ENCODE measurements at places on chromosomes 1 and 21. TPM values are rescaled to one million over a fixed set of nuclear protein-coding genes. Genes with fewer than 3 reads are reported as not detected.
A peak's percentile ranks its signal among the peaks of the same experiment; 100 is the strongest.

DNA sequence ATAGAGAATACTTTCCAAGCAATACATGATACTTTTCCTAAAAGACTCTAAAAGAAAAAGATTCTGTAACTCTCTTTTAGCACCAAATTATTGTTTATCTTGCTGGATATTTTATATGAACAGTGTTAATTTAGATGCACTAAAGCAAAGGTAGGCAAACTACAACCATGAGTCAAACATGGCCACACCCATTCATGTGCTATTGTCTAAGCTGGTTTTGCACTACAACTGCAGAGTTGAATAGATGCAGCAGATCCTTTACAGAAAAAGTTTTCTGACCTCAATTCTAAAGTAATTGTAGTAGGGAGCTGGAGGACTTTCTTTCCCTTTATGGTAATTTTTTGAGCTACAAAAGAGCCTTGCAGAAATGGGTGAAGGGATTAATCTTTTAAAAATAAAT is 19.4 kb downstream of the BLZF1 start:
- no peak for DNase-seq

Gene CD1B
- polyA plus RNA-seq = 0.61 TPM

DNA sequence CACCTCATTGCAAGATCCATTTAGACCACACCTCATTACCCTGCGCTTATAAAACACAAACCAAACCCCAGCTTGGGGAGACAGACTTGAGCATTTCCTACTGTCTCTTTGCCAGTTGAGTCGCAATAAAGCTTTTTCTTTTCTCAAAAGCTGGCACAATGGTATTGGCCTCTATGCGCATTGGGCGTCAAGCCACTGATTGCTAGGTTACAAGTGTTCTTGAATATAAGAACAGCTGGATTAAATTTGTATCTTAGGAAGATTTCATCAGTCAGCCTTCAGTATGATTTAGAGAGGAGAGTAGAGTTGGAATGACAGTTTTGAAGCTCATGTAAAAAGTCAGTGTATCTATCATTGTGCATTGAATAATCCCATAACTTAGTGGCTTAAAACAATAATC is 84.9 kb upstream of the RAB4A start:
- DNase-seq = no peak

GRCh38 chr1:26368006-26368405 is 4.5 kb downstream of the ZNF683 start:
- no peak for DNase-seq

GRCh38 chr1:155177192-155177917 is 3.7 kb downstream of the TRIM46 start:
- DNase-seq = no peak

Gene TMEM53
- polyA plus RNA-seq = 13.0 TPM

Gene SLC5A9
- polyA plus RNA-seq = 11.5 TPM

Gene FNBP1L
- 124 TPM for polyA plus RNA-seq

DNA sequence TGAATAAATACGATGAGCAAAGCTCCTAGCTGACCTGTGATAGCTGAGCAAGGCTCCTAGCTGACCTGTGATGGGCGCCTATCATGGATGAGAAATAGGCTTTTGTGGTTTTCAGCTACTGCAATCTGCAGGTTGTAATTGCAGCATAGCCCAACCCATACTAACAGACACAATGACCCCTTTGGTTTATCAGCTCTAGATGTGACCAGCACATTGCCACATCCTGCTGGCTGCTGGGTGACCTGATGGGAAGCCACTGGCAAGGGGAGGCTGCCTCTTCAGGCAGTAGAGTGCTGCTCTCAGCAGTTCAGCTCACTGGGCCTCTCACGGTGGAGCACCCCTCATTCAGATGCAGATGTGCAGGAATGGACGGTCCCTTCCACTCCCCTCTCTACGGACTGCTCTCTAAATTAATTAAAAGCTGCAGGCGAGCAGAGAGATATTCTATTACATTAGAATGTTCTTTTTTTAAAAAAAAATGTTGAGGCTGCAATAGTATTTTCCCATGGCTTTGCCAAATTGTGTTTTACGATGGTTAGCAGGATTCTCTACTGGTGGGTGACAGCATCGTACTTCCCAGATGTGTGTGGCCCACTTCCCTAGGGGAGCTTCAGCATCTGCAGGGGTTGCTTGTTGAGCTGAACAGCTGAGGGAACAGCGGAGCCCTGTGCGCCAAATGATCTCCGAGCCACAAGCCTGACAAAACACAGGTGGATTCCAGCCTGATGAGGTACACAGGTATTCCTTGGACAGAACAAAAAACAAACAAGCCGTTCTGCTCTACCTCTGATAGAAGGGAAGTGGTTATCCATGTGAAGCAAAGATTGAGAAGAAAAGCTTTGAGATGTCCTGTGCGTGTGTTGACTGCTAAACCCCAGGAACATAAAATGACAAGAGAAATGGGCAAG is 65.0 kb downstream of the SYT6 start:
- no peak for DNase-seq

DNA sequence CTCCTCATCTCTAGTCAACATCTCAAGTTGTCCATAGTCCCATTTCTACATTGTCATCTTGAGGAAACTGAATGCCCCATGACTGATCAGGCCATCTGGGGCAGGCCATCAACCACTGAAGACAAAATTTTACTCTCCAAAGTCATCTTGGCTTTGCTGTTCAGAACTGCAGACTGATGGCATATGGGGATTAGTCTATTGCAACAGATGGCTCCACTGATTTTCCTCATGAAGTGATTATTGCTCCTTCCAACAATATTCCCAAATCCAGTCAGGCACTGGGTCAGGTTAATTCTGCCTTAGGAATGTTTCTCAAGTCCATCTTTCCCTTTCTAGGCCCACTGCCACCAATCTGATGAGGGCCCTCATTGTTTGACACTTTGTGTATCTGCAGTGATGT is 101.7 kb downstream of the ESRRG start:
- DNase-seq = no peak

- DNase-seq = peak; percentile 68
Observed at GRCh38 chr21:15729674-15730483, at the start of gene USP25. Gene USP25 (plus strand): TSS chr21:15729982. CDS start chr21:15730394, 412 bp downstream.

GRCh38 chr1:201241736-201242135 is 41.6 kb upstream of the PKP1 start:
- DNase-seq = no peak

Gene CATSPER4
- not detected for polyA plus RNA-seq

DNA sequence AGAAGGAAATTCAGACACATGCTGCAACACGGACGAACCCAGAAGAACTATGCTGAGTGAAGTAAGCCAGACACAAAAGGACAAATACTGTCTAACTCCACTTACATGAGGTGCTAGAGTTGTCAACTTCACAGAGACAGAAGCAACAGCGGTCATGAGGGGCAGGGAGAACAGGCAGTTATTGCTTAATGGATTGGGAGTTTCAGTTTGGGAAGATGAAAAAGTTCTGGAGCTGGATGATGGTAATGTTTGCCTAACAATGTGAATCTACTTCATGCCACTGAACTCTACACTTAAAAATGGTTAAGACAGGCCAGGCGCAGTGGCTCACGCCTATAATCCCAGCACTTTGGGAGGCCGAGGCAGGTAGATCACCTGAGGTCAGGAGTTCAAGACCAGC is 12.1 kb downstream of the PARP1 start:
- DNase-seq = no peak

DNA sequence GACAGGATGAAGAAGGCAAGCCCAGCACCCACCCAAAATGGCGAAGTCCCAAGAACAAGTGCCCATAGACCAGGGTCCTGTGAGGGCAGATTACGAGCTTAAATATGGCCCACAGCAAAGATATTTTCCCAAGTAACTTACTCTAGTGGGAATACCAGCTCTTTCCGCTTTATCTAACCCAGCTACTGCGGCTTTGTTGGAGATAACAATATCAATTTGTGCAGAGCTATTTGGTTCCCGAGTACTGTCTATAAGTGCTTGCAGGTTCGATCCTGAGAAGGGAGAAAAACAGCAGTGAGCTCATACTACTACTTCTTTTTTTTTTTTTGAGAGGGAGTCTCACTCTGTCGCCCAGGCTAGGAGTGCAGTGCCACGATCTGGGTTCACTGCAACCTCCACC is 14.3 kb upstream of the DNAJC28 start:
- no peak for DNase-seq

GRCh38 chr1:25924454-25924853 is 18.2 kb upstream of the STMN1 start:
- no peak for DNase-seq

Gene DENND2D
- polyA plus RNA-seq = 15.1 TPM

Gene ITLN1
- 1.8 TPM for polyA plus RNA-seq

GRCh38 chr1:167330601-167331293 is 110.1 kb downstream of the POU2F1 start:
- DNase-seq = no peak

DNA sequence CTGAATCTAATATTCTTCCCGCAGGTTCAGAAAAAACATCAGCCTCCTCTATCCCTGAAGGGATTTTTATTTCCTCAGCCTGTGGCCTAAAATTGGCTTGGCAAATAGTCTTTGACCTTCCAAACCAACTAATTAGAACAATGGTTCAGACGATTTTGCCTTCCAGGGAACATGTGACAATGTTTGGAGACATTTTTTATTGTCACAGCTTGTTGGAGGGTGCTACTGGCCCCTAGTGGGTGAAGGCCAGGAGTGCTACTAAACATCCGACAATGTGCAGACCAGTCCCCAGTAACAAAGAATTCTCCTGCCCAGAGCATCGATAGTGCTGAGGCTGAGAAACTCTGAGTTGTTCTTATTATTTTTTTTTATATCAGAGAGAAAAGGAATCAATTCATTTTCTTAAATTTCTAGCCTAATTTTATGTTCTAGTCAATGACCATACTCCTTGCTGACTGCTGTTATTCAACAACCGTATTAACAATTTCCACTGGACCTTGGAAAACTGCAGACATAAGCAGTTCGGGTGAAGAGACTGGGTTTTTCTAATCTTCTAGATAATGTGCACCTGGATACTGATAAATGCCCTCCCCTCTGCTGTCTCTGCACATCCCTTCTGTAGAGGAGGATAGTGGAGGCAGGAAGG is 280.7 kb downstream of the LMX1A start:
- DNase-seq = no peak

Gene NUDC
- 86.4 TPM for polyA plus RNA-seq

Gene TAS1R1
- polyA plus RNA-seq = 0.13 TPM

DNA sequence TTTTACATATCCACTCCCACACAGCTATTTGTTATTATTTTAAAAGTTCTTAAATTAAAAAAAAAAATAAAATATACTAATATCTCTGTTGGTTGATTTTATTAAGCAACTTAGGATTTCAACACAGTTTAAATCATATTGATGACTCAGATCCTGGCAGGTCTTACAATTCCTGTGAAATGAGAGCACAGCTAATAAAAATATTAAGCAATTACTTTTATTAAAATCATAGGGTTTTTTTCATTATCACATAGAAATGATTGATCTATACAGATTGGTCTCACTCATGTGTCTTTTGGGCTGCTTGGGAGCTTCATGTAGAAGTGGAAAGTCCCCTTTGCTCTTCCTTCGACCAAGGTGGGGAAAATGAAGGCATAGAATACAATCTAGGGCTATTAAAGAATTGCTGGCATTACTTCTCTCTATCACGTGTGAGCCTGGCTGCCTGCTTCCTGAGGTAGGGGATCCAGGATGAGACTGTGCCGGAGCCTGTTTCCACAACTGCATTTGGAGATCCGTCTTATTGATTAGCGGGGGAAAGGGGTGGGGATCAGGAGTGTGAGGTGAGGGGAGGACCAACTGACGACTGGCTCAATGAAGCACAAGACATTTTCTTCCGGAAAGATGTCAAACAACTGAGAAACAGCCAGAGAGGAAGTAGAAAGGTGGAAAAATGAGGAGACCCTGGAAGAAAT is 858.0 kb downstream of the USP25 start:
- no peak for DNase-seq

GRCh38 chr1:87000460-87000859 is 86.0 kb downstream of the HS2ST1 start:
- no peak for DNase-seq

- no peak for DNase-seq
Observed at GRCh38 chr1:172486805-172487454, 43.1 kb upstream of the PIGC start.

- DNase-seq = no peak
Observed at GRCh38 chr1:2555634-2556276, 416 bp upstream of the TNFRSF14 start.

Gene SPATC1L
- 12.8 TPM for polyA plus RNA-seq

Gene MTARC1
- 22.7 TPM for polyA plus RNA-seq

Gene MATN1
- polyA plus RNA-seq = 0.21 TPM

Gene LCE1A
- not detected for polyA plus RNA-seq

- no peak for DNase-seq
Observed at GRCh38 chr1:232522189-232522588, 107.7 kb downstream of the SIPA1L2 start.

- no peak for DNase-seq
Observed at GRCh38 chr1:240029418-240029817, 62.3 kb upstream of the FMN2 start.

Gene SCNM1
- polyA plus RNA-seq = 37.5 TPM

Gene UBL4B
- not detected for polyA plus RNA-seq

Gene LAD1
- 27.7 TPM for polyA plus RNA-seq

Gene TAF13
- polyA plus RNA-seq = 51.2 TPM

- DNase-seq = no peak
Observed at GRCh38 chr1:234208351-234208750, 164.9 kb upstream of the COA6 start.

GRCh38 chr1:37945743-37946702 is 830 bp downstream of the INPP5B start:
- DNase-seq = no peak

DNA sequence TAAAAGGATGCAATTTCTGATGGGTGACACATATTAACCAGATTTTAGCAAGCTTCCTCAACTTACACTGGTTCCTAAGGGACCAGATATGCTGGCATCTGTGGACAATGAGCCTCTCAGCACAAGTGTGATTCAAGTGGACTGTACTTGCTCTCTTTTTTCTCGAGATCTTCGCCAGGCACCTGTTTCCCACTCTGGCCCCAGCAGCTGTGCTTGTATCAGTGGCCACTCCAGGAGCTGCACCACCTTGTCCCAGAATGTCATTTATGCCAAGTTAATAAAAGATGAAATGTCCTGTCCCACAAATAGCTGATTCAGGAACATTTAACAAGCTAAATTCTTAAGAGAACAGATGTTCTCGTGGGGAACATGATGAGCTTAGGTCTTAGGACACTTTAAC is 14.6 kb downstream of the C1orf198 start:
- DNase-seq = no peak

- DNase-seq = no peak
Observed at GRCh38 chr1:206933333-206933945, 11.7 kb upstream of the FCMR start.

- no peak for DNase-seq
Observed at GRCh38 chr1:178121883-178122282, 28.0 kb downstream of the RASAL2 start.

Gene NMNAT2
- polyA plus RNA-seq = 3.5 TPM

Gene OR6F1
- not detected for polyA plus RNA-seq

Gene NT5C1A
- 0.37 TPM for polyA plus RNA-seq

DNA sequence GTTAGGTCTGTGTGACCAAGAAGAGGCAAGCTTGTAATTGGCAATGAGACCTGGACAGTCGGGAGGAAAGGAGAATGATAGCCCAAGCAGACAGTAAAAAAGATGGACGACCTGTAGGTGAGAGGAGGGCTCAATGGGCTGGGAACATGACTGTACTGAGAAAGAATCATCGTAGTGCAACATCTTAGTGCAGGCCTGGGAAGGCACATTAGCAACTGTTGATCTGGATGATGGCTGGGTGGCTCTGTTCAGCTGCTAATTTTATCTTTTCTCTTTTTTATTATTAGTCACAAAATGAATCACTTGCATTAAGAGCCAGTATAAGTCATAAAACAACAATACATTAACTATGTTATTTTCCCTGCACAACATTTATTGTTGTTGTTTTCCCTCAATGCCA is 32.9 kb downstream of the IFI44 start:
- no peak for DNase-seq

- no peak for DNase-seq
Observed at GRCh38 chr21:29433366-29434059, 134.8 kb downstream of the BACH1 start.
